ENCODE measurements at places on chromosomes 11 and 22. TPM values are rescaled to one million over a fixed set of nuclear protein-coding genes. Genes with fewer than 3 reads are reported as not detected.

Gene TLCD5
- 9.3 TPM for total RNA-seq

Gene LRRC56
- total RNA-seq: 0.82 TPM

Gene SNX32
- 1.2 TPM for total RNA-seq

DNA sequence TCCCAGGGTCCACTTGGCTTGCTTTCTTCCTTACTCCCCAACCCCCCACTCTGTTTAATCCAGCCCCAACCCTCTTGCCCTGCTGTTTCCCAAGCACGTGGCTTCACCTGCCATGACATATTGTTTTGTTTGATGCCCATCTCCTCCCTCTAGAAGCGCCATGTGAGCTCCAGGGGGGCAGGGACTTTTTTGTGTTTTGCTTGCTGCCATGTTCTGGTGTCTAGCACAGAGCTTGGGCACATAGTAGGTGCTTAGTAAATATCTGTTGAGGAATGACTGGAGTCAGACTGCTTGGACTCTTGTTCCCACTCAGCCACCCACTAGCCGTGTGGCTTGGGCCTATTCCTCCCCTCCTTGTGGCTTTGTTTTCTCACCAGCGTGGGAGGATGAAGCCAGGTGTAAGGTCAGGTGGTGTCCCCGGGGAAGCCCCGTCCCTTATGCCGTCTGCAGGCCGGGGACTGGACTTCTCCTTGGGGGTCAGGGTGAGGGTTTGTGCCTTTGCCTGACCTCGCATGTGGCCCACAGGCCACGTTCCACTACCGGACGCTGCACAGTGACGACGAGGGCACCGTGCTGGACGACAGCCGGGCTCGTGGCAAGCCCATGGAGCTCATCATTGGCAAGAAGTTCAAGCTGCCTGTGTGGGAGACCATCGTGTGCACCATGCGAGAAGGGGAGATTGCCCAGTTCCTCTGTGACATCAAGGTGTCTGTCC lies 3.8 kb downstream of the AIP start:
- no peak for DNase-seq
- no peak overlapping the region for H3K27ac ChIP-seq
- no peaks in the 10 kb centered on the region for H3K36me3 ChIP-seq
- H3K4me3 ChIP-seq: no peak overlapping the region
- no peaks in the 10 kb centered on the region for H3K27me3 ChIP-seq
- H3K4me1 ChIP-seq: peaks cover 11% of the 10 kb centered on the region
